Posterior vena cava (tissue), 2 donors: ENCODE measurements at places on chromosomes 12 and 14. TPM values are rescaled to one million over a fixed set of nuclear protein-coding genes. Genes with fewer than 3 reads are reported as not detected.

MMP19 gene
- total RNA-seq: 48.7 TPM

DNAJC22 gene
- not detected for total RNA-seq

TSPAN8 gene
- total RNA-seq: 10.8 TPM

GRCh38 chr12:31218203-31219025 lies 107.5 kb downstream of the SINHCAF start:
- DNase-seq: no peak

DNA sequence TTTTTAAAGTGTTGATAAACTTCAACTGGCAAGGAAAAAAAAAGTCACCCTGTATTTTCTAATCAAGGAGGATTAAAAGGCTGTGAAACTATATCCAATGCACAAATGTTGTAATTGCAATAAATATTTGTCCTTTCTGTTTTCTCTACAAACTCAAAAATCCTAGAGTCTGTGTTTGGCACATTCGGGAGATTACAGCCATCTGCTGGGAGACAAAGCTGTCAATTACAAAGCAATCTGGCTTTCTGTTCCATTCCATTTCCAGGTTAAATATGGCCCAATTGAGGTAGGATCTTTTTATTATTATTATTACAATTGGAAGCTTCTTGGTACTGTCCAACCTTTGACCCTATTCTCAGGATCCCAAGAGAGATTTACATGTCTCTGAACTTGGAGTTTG lies 295.9 kb downstream of the DIO2 start:
- DNase-seq: no peak
